ENCODE measurements at places on chromosomes 4 and X.

DNA sequence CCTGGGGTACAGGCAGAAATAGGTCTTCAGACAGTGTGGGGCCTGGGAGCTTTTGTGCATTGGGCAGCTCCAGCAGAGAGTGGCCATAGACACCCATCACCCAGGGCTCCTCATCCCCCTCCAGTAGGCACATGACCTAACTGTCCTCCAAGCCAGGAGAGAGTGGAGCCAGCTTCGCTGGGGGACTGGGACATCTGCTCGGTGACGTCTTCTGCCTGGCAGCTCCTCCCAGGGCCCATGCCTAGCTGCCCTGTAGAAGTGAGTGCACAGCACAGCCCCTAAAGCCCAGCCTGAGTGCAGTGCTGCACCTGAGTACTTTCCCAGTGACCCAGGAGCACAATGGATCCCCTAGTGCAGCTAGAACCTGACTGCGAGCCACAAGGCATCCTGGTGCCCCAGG is 279.7 kb upstream of the SLC7A11 start:
- no peak for DNase-seq

GRCh38 chr4:4502694-4503311 is 39.0 kb downstream of the STX18 start:
- no peak for DNase-seq

- no peak for DNase-seq
Measured at GRCh38 chr4:104964410-104965175, 182.1 kb upstream of the TET2 start.

DNA sequence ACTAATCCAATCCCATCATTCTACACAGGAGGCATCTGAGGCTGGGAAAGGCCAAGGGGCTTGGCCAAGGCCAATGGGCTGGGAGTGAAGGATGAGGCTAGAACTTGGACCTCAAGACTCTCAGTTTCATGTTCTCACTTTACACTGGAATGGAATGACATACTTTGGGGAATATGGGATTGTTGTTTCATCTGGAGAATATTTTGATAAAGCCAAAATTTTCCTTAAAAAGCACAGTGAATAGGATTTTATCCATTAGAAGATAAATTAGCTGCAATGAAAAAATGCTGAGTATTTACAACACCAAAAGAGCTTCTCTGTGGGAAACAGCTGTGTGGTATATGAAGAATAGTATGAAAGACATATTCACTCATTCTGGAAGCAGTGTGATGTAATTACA is 29.3 kb downstream of the SMIM20 start:
- no peak for DNase-seq

DNA sequence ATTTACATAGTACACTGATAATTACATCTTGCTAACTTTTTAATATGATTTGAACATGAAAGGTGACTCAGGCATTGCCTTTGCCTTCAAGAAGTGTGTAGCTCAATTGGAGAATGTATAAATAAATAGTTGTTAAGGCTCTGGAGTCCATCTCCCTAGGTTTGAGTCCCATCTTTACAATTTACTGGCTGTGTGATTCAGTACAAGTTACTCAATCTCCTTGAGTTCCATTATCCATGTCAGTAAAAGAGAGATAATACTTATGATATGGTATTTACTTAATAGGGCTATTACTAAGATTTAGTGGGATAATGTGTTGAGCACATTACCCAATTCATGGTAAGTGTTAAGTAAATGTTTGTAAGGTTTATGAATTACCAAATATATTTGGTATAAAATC is 1.9 kb upstream of the FGG start:
- DNase-seq: no peak

GRCh38 chrX:100479329-100479728 is 69.3 kb upstream of the PCDH19 start:
- DNase-seq: no peak

GRCh38 chr4:1021386-1022050 is 10.1 kb downstream of the FGFRL1 start:
- DNase-seq: no peak

Data from epithelial cell of prostate (primary cell).